ENCODE measurements at places on chromosomes 5 and 9. TPM values are rescaled to one million over a fixed set of nuclear protein-coding genes. Genes with fewer than 3 reads are reported as not detected.
A peak's percentile ranks its signal among the peaks of the same experiment; 100 is the strongest.

GRCh38 chr5:2996248-2996647 lies 244.8 kb upstream of the IRX2 start:
- DNase-seq = peak; percentile 1

DNA sequence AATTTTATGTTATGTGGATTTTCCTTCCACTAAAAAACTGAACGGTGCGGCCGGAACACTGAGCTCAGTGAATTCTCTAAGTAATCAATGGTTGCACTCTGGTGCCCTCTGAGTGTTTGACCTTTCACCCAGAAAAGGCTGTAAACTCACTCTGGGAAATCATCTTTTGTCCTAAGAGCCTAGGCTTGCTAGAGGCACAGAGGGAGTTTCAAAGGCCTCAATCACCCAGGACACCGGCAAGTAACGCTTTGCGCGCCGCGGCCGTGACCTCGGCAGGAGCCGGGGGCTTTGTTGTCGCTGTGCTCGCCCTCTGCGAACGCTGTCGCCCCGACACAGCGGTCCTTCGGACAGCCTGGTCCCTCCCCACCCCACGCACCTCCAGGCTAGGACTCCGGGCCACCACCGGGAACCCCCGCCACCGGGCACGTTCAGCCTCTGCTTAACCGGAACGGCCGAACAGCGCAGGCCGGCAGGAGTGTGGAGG lies 703 bp downstream of the ISCA1 start:
- DNase-seq = peak; percentile 49

GRCh38 chr9:28471261-28471660 lies 898.0 kb upstream of the C9orf72 start:
- DNase-seq = no peak

- DNase-seq = no peak
Observed at GRCh38 chr9:137421838-137422603, 941 bp downstream of the EXD3 start.

GRCh38 chr5:31867219-31867618 lies 228.3 kb downstream of the PDZD2 start:
- no peak for DNase-seq

DNA sequence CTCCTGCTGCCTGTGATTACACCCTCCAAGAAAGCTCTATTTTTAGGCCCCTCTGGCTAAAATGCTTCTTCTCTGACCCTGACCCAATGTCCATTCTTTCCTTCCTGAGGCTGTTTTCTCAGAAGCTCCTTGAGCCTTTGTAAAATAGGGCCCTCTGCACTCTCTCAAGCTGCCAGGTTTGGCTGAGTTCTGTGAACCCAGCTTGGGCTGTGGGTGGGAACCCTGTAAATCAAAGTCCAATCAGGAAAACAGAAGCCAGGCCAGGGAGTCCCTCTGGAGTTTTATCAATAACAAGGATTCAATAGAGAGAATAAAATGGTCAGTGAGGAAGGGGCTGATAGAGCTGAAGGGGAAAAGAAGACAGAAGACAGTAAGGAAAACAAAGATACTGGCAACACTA lies 43.7 kb upstream of the ERCC6L2 start:
- DNase-seq = no peak

DNA sequence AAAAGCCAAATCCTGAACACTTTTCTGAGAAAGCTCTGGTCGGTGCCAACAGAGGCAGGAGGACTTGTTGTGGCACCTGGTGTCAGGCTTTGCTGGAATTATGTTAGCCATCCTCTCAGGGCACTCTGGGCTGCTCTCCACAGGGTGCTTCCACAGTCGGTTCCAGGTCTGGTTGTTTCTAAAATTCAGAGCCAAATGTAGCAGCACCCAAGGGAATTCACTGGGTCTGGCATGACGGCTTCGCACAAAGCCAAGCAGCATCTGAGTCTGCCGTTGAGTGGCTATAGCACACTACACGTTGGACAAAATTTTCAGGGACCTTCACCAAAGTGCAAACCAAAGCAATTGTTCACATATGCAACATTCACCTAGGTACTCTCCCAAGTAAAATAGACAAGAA lies 110.2 kb downstream of the PJA2 start:
- DNase-seq = no peak

GRCh38 chr5:52693836-52694235 lies 93.9 kb upstream of the ITGA1 start:
- DNase-seq = no peak

DNA sequence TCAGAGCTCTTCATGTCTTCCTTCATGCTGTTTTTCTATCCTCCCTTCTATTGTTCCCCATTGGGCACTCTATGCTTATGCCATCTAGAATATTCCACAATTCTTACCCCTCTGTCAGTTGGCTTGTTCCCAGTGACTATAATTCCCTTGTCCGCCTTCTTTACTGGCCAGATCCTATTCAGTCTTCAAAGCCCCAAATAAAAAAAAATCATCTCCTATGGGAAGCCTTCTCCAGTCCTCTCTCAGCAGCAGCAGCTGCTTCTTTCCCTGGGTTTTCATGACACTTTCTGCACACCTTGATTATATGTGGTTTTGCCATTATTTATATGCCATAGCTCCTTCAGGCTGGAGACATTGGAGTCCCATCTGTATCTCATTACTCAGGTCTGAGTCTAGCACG lies 54.6 kb upstream of the TNFAIP8 start:
- DNase-seq = no peak

- peak; percentile 44 for DNase-seq
Observed at GRCh38 chr9:34589636-34590380, at the start of gene CNTFR. CNTFR (minus strand) TSS chr9:34589724; CDS start chr9:34568981, 20,743 bp downstream.

DNA sequence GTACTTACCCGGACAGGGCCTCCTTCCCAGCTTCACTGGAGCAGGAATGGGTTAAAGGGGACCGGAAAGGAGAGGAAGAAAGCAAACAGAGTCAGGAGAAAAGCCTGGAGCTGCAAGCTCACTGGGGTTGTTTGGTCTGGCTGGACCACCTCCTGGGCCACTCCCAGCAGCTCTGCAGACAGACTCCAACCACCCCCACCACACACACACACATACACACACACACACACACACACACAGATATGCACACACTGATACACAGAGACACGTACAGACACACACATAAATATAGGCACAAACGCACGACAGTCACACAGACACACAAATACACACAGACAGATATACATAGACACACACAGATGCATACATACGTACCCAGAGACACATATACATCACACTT lies 34.9 kb upstream of the SYNPO start:
- DNase-seq = no peak

DNA sequence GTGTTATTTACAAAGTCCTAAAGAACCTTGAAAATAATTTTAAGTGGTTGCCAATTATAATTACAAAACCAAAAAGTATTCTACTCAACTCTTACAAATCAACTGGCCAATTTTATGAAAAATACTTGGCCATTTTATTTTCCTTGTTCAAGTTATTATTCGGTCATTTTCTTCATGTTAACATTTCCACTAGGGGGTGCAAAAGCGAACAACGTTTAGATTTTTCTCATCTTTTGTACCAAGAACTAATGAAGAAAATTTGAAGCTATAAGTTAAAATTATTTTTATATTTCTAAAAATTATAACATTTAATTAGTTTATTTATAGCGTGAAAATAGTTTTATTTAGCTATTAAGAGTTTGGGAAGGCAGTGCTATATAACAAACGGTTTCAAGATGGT lies 1453.3 kb downstream of the MAT2B start:
- no peak for DNase-seq

- peak; percentile 91 for DNase-seq
Observed at GRCh38 chr5:120388016-120388781, 75.9 kb upstream of the PRR16 start.

DNA sequence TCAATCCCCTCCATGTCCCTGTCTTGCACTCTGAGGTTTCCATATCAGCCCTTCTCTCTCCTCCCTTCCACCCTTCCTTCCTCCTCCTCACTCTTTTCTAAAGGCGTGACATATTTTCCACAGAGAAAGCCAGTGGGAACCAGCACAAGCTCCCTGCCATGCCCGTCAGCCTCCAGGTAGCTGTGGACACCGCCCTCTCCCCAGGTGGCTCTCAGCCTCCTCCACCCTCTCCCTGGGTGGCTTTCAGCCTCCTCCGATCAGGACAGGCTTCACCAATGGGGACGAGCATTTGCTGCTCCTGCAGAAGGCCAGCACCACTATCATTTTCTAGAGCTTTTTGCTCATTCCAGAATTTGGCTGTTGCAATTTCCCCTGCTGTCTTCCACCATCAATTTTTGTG lies 236.6 kb downstream of the GADD45G start:
- DNase-seq = no peak

DNA sequence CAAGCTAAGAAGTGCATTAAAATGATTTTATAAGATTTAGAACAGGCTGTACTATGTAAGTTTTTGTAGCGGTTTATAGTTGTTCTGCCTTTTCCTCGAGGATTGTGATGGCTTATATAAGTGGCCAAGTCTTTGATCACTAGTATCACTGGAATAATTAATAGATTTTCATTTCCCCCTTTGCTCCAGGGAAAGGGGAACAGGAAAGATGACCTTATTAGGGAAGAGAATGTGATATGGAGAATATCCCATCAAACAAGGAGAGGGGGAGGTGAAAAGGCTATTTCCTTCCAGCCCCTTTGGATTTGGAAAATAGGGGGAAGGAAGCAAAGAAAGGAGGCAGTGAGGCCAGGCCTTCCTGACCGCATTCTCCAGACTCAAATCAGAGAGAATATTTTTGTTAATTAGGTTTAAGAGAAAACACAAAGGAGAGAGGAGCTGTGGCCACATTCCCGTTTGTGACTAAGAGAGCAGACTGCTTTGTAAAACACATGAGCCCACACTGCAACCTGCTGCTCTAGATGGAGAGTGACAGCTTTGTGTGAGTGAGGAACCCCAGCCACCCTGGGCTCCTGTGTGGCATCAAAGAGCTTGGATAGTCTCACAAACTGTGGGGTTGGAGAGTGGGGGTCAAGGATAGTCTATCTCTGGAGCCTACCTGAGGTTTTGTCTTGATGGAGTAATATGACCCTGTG lies 359.5 kb downstream of the DTWD2 start:
- no peak for DNase-seq

GRCh38 chr5:95830226-95830625 lies 7.7 kb upstream of the GLRX start:
- DNase-seq = no peak

DNA sequence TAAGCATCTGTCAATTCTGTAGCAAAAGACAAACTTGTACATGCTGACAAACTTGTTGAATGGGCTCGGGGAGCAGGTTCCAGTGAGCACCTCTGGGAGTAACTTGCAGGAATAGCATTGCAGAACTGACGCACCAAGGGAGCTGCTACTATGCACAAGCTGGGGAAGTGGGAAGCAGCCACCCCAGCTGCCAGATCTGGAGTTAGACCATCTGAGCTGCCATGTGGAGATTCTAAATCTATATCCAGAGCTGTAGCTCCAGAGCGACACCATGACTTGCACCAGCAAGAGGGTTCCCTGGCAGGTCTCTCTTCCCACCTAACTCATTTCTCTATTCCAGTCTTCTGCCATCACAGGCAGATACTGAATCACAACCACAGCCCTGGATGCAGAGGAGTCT lies 346.0 kb upstream of the PANK3 start:
- DNase-seq = no peak

DNA sequence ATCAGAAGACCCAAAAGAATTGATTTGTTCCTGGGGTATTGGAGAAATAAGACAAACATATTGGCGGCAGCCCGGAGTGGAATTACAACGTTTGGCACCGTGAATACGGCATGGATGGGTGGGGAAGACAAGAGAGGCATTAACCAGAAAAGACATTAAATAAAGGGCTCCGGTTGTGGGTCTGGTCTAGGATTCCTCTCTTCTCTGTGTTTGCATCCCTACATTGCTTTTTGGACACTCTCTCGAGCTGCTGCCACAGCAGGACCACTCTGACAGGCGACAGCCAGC lies 138.7 kb upstream of the PALM2AKAP2 start:
- peak; percentile 5 for DNase-seq

DNA sequence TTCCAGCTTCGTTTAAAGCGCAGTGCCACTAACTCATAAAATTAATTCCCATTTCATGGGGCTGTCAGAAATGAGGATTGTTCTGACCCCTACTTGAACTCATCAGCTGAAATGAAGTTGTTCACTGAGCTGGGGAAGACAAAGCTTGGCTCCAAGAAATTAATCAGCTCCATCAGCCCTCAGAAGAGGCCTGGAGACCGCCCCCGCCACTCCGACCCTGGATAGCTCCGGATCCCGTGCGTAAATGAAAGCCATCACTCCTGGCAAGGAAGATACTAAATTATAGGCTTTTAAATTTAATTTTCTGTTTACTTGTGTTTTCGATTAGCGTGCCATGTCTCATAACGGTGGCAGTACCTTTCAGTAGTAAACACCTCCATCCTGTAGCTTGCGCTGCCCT lies 142.8 kb upstream of the IRX2 start:
- no peak for DNase-seq

DNA sequence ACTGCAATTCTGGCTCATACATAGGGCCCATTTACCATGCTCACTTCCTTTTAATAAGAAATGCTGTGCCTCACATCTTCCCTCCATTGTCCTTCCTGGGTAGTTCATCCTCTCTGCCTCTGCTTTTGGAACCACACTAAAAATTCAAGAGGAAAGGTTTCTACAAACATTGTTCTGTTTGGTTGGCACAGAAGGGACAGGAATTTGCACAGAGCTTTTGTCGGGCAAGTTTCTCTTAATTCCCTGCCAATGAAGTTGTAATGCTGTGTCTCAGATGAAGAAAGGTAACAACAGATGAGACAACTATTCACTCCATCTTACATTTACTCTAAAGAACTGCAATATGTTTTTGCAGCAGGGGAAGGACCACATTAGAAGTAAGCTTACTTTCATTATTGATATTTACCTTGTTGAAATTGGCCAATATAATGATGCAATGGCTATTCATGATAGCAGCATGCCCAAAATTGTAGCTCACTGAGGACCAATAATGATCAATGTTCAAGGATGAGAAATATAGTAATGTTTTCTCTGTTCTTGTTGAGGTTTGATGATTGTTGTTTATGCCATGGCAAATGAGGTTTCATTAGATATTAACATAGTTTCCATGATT lies 82.5 kb upstream of the HMHB1 start:
- DNase-seq = no peak

GRCh38 chr5:82097-82496 lies 9.9 kb upstream of the PLEKHG4B start:
- DNase-seq = no peak

GRCh38 chr5:151614565-151614964 lies 23.4 kb upstream of the FAT2 start:
- peak; percentile 23 for DNase-seq

DNA sequence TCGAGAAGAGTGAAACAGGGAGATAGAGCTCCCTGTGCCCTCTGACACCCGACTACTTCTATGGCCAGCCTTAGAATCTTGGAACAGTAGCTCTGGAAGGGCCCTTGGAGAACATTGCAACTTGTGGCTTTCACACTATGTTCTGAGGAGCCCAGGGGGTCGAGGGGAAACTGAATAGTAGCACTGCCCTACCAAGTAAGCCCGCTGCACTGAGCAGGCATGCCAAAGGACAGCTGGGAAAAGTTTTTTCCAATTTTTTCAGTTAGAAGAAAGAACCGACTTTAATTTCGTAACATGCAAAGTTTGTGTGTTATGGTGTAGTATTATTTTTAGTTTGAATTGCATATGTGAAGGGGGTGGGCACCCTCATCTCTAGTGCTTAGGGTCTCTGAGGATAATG lies 10.9 kb downstream of the SMIM3 start:
- DNase-seq = no peak

ZNF883 gene
- 7.6 TPM for polyA plus RNA-seq

ZNF169 gene
- 1.4 TPM for polyA plus RNA-seq

ZFP37 gene
- 2.2 TPM for polyA plus RNA-seq

HTR1A gene
- polyA plus RNA-seq = not detected

CDH12 gene
- polyA plus RNA-seq = not detected

DNAH5 gene
- polyA plus RNA-seq = 1.5 TPM

NUTM2F gene
- not detected for polyA plus RNA-seq

FAM151B gene
- 2.6 TPM for polyA plus RNA-seq

BAAT gene
- not detected for polyA plus RNA-seq

MEF2C gene
- polyA plus RNA-seq = 3.2 TPM

Measured in GM23248 (cell line).